ENCODE measurements at places on chromosomes 11 and 22.

DNA sequence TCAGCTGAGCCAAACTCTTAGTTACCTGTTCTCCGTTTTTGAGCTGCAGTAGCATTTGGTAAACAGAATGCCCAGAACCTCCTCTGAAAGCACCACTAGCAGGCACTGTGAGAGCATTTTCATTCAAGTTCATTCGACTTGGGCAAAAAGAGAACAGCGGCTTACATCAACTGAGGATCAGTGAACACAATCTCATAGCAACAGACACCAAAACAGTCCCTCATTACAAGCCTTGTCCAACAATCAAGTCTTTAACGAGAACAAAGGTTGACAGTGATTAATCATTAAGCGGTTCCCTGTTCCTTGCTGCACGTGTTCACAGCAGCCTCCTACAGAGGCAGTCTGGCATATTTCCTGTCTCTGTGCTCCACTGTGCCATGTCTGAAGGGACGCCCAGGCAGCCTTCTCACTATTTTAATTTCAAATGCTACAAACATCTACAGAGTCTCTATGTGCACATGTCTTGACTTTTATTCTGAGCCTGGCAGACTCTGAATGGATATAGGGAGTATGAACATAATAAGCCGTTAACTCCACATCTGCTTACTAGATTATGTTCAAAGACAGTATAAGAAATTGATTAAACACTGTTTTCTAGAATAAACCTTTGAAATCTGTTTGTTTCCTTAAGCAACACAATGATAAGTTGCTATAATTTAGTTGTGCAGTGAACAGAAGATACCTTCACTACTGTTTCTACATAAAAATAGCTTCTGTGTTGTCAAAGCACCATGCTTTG is 88.3 kb upstream of the MTMR2 start:
- DNase-seq = peak; percentile 56

DNA sequence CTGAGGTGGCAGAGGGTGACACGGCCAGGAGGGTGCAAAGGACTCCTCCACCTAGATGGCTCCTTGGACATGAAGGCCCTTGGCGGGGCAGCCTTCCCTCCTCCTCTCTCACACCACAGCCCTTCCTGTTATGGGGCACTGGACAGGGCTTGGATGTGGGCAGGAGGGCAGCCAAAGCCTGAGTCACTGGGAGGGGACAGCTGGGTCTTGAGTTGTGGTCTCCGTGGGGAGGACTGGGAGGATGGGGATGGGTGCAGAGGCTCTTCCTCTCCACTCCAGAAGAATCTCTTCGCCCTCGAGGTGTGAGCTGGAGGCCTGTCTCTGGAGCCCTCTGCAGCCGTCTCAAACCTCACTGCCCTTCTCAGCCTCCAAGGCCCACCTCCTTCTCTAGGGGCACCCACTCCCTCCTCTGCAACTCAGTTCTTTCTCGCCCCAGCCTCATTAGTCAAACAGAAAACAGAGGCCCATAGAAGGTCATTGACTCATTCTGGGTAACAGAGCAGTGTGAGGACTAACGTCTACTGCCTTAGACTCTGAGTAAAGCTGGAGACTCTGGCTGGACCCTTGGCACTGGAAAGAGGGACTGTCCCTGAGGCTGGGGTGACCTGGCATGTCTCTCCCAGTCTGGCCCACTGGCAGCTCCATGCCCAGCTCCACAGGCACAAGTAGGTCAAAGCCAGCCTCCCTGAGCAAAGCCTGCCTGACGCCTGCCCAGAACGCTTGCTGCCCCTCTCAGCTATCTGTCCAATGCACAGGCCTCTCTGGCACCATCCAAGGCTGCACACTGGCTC is 47.5 kb upstream of the CDON start:
- peak; percentile 48 for DNase-seq

DNA sequence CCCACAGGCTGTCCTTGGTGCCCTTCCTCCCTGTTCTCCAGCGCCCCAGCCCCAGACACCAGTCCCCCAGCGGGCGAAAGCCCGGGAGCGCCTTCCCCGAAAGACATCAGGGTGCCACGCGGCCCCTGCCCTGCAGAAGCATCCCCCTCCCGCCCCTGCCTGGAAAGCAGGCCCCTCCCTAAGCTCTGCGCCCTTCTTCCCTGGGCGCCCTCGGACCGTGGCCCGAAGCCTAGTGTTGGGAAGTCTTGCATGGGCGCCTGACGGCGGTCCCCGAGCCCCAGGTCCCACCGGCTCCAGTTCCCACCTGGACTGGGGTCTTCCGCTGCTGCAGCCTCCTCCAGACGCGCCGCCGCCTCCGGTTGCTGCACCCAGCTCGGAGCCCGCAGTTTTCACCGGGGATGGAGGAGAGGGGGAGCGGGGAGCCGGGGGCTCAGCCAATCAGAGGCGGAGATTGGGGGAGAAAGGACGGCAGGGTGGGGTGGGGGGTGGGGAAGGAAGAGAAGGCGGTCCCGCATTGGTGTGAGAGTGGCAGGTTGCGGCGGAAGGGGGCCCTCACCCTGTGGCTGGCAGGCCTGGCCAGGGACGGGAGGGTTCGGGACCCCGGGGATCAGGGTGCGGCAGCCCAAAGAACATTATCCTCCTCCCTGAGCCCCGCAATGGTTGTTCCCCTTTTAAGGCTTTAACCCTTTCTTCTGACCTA is at the start of gene THY1:
Gene THY1 (minus strand): TSS at position 364 of the 700 bp plus-strand sequence. CDS start 2,267 bp downstream, outside the sequence.
- DNase-seq = peak; percentile 96

GRCh38 chr22:37020192-37020479 is 594 bp downstream of the MPST start:
- DNase-seq = peak; percentile 67

DNA sequence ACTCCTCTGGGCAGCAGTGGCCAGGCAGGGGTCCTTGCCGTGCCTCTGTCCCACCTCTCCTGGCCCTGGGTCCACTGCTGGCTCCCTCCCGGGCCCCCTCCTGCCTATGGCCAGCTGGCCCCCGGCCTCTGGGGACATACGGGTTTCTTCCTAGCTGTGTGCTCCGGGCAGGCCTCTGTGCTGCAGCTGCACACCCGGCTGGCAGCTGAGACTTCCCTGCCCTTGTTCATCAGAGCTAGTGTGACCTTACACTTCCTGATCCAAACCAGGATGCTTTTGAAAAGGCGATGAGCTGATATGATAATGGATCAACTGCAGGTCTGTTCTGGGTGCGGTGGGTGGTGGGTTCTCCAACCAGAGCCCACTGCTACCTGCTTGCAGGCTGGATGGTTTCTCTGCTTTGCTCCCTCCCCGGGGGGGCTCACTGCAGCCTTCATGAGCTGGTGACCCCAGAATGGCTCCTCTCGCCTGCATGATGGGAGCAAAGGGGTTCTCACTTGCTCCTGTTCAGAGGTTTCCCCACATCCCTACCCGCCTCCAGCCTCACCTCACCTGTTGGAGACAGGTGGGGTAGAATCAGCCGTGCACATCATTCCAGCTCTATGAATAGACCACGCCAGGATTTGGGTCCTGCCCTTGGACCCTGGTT is 13.3 kb downstream of the B3GAT1 start:
- no peak for DNase-seq

DNA sequence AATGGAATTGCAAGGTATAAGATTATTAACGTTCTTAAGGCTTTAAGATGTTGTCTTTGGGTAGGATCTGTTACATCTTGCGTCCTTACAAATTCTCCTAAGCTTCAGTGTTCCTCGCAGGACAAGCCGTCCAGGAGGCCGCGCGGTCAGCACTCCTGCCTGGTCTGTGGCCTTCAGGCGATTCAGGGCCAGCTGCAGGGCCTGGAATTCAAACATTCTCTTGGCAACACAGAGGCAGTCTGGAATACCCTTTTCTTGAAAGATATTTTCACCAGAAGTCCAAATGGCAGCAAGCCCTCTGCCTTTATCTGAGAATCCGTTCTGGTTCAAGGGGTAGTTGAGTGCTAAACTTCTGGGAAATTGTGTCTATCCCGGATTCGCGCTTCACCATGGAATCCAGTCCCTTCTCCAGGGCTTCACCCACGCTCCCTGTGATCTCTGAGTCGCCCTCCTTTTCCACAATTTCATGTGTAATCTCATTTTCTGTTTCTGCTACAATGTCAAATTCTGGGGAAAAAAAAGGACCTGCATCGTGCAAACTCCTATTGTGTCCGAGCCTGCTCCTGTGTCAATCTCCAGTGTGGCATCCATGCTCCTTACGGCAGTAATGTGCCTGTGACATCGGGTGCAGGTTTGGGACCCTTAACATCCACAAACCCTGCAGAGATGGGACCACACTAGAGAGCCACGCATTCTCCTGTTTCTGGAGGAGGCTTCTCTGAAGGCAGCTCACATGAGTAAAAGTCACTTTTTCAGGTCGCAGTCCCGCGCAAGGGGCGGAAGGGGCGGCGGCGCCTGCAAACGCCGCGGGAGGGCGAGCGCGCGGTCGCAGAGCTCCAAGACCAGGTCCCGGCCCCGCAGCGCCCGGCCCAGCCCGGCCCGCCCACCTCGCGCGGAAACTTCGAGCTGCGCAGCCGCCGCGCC is 25.4 kb upstream of the SORL1 start:
- DNase-seq = peak; percentile 56

DNA sequence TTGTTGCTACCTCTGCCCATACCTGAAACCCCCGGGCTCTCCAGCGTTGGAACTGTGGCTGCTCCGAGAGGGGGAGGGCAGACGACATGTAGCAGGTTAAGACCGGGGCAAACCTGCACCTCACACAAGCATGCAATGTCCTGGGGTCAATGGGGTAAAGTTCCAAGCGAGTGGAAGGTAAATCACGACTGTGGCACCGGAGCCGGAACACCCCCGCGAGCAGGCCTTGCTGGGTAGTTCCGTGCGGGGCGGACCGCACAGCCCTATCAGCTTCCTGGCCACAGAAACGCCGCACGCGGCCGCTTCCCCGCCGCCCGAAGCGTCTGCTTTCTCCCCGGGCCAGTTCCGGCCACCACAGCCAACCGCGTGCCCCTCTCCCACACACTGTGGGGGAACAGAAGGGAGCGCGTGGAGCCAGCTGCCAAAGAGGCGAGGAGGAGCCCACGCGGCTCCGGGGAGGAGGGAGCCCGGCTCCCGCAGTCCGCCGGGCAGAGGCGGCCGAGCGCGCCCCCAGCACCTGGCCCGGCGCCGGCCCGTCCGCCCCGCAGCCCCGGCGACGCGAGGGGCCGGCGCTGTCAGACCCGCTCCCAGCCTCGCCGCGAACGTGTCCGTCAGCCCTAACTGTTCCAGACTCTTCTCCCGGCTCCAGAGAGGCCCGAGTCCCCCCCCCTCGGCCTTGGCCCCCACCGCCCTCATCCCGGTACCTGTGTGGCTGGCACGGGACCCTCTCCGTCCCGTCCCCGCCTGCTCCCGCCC is 1.6 kb downstream of the SPTBN2 start:
- DNase-seq = peak; percentile 59

DNA sequence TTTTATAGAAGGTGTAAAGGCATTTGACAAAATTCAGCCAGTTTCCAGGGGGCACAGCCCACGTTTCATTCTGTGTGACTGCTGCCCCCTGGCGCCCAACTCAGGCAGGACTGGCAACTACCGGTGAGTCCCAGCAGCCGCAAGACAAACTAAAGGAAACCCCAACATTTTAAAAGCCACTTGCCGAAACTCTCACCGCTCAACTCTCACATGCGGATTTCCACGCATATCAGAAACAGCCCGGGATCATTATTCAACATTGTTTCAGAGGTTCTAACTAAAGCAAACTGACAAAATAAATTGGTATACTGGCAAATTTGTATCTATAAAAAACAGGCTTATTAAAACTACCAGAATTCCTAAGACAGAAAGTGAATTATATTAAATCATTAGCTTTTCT is 48.2 kb downstream of the MORC2 start:
- DNase-seq = peak; percentile 88

Measured in GM03348 (cell line).